ENCODE measurements at places on chromosomes 11 and 22.

DNA sequence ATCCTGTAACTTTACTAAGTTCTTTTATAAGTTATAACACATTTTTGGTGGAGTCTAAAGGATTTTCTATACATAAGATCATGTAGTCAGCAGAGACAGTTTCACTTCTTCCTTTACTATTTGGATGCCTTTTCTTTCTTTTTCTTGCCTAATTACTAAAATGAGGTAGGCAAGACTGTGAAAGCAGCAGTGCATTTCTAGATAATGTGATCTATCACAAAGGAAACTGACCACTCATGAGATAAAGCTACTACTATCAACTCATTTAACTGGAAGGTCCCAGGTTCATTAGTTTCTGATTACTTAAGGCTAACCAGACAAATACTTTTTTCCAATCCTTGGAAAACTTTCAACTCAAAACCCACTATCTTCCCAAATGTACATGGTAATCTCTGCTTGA lies 196.2 kb upstream of the E2F8 start:
- no peak for DNase-seq

GRCh38 chr11:19055016-19055415 lies 5.5 kb downstream of the MRGPRX2 start:
- DNase-seq = no peak

GRCh38 chr11:78224906-78225420 lies 36.2 kb downstream of the USP35 start:
- DNase-seq = no peak

GRCh38 chr11:69642549-69642912 lies 1.6 kb downstream of the CCND1 start:
- DNase-seq = no peak

GRCh38 chr22:22974795-22975580 lies 87.4 kb downstream of the IGLL5 start:
- no peak for DNase-seq

GRCh38 chr11:126879516-126879915 lies 121.1 kb downstream of the KIRREL3 start:
- DNase-seq = no peak

DNA sequence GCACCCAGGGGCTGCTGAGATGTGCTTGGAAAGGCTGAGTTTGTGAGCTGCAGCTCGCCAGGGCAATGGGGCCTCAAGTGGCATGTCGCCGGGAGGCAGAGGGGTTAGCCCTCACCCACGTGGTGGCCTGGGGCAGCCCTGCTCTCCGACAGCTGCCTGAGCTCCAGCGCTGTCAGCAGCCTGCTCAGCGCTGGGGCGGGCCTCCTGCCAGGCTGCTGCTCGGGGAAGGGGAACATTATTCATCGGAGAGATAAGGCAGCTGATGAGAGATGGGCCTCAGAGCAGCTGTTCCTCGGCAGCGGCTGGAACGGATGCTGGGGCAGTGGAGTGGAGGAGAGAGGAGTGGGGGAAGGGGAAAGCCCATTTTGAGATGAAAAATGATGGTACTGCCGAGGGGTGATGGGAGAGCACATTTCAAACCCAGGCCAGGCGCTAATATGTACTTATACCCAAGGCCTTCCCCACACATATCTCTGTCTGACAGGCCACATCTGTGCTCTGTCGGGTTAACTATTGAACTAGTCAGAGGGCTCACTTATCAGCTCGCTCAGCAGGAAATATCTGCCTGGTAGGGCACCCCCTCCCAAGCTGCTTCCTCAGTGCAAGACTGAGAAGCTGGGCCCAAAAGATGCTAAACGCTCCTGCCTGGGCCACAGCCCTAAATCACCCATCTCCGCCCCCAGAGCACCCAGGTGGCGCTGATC lies 79.5 kb downstream of the TIMP3 start:
- no peak for DNase-seq

Data from glomerular endothelial cell (primary cell).